Hepatic stellate cell (primary cell): ENCODE measurements at places on chromosomes 5 and 9.

GRCh38 chr5:161230221-161230620, 316.3 kb downstream of the GABRB2 start:
- no peak for DNase-seq

GRCh38 chr5:79474367-79475151, 39.4 kb downstream of the HOMER1 start:
- DNase-seq, result no peak

- DNase-seq, result no peak
Observed at GRCh38 chr5:89043676-89044075, 160.7 kb upstream of the MEF2C start.

DNA sequence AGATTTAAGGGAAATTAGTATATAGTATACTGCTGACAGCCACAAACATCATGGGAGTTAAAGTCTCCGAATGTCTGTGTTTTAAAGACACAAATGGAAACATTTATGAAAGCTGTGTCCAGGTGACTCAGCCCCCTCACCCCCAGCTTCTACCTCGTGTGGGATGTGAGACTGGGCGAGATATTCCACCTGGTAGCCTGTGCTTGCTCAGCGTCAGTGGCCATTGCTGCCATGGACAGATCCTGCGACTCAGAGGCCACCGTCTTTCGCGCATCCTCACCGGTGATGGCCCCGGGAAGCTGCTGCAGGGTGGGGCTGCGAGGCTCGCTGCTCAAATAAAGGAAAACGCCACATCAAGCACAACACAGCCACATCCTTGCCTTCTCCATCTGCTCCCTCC, 31.2 kb upstream of the EXOC3 start:
- DNase-seq, result no peak

DNA sequence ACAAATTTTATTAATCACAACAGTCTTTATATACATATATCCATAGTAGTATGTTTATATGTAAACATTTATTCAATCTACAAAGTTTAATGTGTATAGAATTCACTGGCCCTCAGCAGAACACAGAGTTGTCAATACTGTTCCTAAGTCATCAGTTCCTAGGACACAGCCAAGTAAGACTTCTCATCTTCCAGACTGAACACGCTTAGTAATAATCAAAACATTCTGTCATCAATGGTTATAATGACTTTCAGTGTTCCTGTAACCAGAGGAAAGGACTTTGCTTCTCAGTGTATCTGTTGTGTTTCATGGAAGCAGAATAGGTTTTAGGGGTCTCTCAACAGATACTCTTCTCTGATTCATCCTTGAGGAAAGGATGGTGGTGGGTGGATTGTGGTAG, 82.2 kb downstream of the SMIM23 start:
- no peak for DNase-seq

DNA sequence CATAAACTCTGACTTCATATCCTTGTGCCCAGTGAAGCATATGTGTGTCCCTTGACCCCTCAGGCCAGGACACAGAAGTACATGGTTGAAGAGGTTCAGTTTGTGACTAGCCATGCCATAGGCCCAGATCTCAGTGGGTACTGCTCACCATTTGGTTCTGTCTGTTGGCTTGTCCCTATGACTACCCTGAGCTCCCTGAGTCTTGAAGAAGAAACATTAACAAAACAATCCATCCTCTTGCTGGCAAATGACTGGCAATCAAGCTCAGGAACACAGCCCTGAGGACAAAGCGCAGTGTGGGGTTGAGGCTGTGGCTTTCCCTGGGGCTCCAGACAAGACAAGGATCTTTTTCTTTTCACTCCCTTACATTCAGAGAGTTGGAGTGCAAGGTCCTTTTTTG, 46.3 kb downstream of the TNFAIP8 start:
- no peak for DNase-seq

GRCh38 chr5:174300941-174301761, 255.6 kb downstream of the NSG2 start:
- no peak for DNase-seq

DNA sequence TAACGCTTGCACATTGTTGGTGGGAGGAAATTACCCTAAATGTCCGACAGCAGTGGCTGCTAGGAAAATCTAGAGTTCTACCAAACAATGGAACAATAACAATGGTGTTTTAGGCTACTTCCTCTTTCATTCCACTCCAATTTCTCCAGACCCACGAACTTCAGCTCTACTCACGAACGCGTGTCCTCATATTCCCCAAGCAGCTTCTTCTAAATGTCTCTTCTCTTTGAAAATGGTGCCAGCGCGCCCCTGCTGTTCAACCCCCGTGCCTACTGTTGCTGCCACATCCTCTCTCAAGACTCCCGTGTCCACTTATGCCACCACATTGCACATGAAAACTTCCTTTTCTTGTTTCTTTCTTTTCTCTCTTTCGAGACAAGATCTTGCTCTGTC, 25.6 kb downstream of the OR2V2 start:
- DNase-seq, result no peak
